ENCODE measurements at places on chromosomes 5 and 9. TPM values are rescaled to one million over a fixed set of nuclear protein-coding genes. Genes with fewer than 3 reads are reported as not detected.

Gene SLC6A7
- total RNA-seq, result not detected

Gene DMGDH
- total RNA-seq, result 3.8 TPM

Gene KIF24
- total RNA-seq, result 1.3 TPM

Gene OR2K2
- not detected for total RNA-seq

Gene ZNF879
- total RNA-seq, result 3.8 TPM

Gene LCN10
- total RNA-seq, result not detected

Gene NRARP
- total RNA-seq, result 0.67 TPM

Gene PROB1
- 0.38 TPM for total RNA-seq

Gene TMEM232
- 1.6 TPM for total RNA-seq

Gene OSMR
- 97.7 TPM for total RNA-seq

Gene SLC25A48
- 0.17 TPM for total RNA-seq

Gene PCDHB8
- 0.17 TPM for total RNA-seq
